ENCODE measurements at places on chromosomes 7 and 10. TPM values are rescaled to one million over a fixed set of nuclear protein-coding genes. Genes with fewer than 3 reads are reported as not detected.

- no peak overlapping the region for H3K27ac ChIP-seq
- H3K36me3 ChIP-seq, result no peaks in the 10 kb centered on the region
- H3K4me3 ChIP-seq, result no peak overlapping the region
- H3K4me1 ChIP-seq, result no peaks in the 10 kb centered on the region
Measured at GRCh38 chr7:132723506-132724081, 147.3 kb upstream of the PLXNA4 start.

DENND2A gene
- total RNA-seq, result 28.5 TPM

DNA sequence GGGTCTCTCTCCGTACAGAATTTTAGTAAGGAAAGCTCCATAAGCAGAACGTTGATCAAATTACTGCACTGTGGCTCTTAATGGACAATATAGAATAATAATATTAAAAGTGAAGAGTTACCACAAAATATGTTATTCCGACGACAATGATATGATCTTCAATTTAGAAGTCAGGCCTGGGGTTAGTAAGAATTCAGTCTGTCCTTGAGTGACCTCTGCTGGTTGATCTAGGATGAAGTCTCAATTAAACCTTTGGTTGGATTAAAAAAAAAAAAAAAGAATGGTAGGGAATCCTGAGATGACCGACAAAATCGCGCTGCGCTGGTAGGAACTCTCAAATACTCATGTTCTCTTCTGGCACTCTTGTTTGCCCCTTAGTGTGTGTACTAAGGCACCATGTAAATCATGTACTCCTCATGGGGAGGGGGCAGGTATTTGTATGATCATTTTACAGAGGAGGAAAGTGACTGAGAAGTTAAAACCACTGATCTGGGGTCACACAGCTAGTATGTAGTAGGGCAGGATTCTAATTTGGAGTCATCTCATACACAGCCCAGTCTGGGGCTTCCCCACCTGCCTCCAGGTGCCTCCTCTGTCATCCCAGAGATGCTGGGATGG, 161.3 kb upstream of the NPVF start:
- no peaks in the 10 kb centered on the region for H3K36me3 ChIP-seq
- no peak for DNase-seq
- H3K4me3 ChIP-seq, result no peak overlapping the region
- H3K27me3 ChIP-seq, result no peaks in the 10 kb centered on the region
- H3K4me1 ChIP-seq, result no peaks in the 10 kb centered on the region

- no peak overlapping the region for H3K4me3 ChIP-seq
- no peaks in the 10 kb centered on the region for H3K27me3 ChIP-seq
- no peak overlapping the region for H3K27ac ChIP-seq
- no peak for DNase-seq
- H3K4me1 ChIP-seq, result no peaks in the 10 kb centered on the region
Measured at GRCh38 chr7:137983323-137984008, 18.4 kb downstream of the CREB3L2 start.

GRCh38 chr10:116444527-116445142, 17.0 kb downstream of the PNLIPRP3 start:
- no peak overlapping the region for H3K4me3 ChIP-seq
- no peaks in the 10 kb centered on the region for H3K36me3 ChIP-seq
- DNase-seq, result peak; percentile 65
- H3K27ac ChIP-seq, result no peak overlapping the region
- no peaks in the 10 kb centered on the region for H3K4me1 ChIP-seq

DNA sequence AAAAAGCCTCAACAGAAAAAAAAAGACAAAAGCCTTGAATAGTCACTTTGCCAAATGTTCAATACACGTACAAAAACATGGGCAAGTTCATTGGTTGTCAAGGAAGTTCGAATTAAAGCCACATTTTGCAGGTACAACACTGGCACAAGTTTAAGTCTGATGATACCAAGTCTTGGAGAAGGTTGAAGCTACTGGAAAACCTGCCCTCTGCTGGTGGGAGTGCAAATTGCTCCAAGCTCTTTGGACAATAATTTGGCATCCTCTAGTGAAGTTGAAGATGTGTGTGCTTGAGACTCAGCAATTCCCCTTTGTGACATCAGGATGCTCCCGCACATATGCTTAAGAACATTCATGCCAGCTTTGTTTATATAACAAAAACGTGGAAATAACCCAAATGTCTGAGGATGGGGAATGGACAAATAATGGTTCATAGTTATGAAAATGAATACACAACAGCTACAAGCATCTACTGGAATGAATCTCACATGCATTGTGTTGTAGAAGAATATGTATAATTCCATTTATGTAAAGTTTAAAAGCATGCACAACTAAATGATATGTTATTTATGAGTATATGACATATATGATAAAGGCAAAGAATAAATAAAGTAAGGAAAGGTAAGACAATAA, 120.0 kb upstream of the PLPP4 start:
- H3K36me3 ChIP-seq, result no peaks in the 10 kb centered on the region
- peak; percentile 90 for DNase-seq
- no peak overlapping the region for H3K4me3 ChIP-seq
- H3K27me3 ChIP-seq, result no peaks in the 10 kb centered on the region

TRPV6 gene
- total RNA-seq, result 4.1 TPM

Data from endodermal cell (in vitro differentiated cells).